ENCODE measurements at places on chromosomes 4 and X. TPM values are rescaled to one million over a fixed set of nuclear protein-coding genes. Genes with fewer than 3 reads are reported as not detected.

DNA sequence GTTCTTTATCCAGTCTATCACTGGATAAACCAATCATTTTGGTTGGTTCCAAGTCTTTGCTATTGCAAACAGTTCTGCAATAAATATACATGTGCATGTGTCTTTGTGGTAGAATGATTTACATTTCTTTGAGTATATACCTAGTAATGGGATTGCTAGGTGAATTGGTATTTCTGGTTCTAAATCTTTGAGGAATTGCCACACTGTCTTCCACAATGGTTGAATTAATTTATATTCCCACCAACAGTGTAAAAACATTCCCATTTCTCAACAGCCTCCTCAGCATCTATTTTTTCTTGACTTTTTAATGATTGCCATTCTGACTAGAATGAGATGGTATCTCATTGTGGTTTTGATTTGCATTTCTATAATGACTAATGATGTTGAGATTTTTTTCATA, 791.7 kb upstream of the AGA start:
- no peak for DNase-seq

Gene FAM47A
- total RNA-seq: not detected

- no peak for DNase-seq
These were observed 22.0 kb downstream of the MTMR1 start for GRCh38 chrX:150715184-150715583.

GRCh38 chr4:39539089-39539611, 11.9 kb upstream of the UGDH start:
- DNase-seq: no peak

- DNase-seq: no peak
These were observed 21.8 kb downstream of the NR3C2 start for GRCh38 chr4:148420397-148420796.

GRCh38 chrX:1453951-1454785, 1.5 kb upstream of the ASMTL start:
- peak; percentile 82 for DNase-seq

All from progenitor cell of endocrine pancreas (in vitro differentiated cells).